Suppressor macrophage treated with lipopolysaccharide for 1 hour (primary cell): ENCODE measurements at places on chromosomes 6 and 20.
A peak's percentile ranks its signal among the peaks of the same experiment; 100 is the strongest.

- no peak for DNase-seq
Observed at GRCh38 chr20:50009521-50010454, 27.0 kb downstream of the SNAI1 start.

- no peak for DNase-seq
Observed at GRCh38 chr6:163420289-163420614, 5.7 kb downstream of the QKI start.

DNA sequence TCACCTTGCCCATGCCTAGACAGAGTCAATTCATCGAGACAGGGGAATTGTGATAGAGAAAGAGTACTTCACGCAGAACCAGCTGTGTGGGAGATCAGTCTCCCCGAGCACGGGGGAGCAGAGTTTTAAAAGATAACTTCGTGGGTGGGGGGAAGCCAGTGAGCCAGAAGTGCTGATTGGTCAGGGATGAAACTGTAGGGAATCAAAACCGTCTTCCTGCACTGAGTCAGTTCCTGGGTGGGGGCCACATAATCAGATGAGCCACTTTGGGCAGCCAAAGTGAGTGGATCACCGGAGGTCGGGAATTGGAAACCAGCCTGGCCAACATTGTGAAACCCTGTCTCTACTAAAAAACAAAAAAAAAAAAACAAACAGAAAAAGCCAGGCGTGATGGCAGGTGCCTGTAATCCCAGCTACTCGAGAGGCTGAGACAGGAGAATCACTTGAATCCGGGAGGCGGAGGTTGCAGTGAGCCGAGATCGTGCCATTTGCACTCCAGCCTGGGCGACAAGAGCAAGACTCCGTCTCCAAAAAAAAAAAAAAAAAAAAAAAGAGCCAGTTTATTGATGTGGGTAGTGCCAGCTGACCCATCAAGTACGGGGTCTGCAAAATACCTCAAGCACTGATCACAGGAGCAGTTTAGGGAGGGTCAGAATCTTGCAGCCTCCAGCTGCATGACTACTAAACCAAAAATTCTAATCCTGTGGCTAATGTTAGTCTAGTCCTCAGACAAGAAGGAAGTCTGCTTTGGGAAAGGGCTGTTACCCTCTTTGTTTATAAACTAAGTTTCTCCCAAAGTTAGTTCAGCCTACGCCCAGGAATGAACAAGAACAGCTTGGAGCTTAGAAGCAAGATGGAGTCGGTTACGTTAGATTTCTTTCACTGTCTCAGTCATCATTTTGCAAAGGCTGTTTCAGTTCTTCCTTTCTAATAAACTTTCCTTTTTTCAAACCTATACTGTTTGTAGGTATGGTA is 3.9 kb upstream of the TRIM39 start:
- peak; percentile 43 for DNase-seq

DNA sequence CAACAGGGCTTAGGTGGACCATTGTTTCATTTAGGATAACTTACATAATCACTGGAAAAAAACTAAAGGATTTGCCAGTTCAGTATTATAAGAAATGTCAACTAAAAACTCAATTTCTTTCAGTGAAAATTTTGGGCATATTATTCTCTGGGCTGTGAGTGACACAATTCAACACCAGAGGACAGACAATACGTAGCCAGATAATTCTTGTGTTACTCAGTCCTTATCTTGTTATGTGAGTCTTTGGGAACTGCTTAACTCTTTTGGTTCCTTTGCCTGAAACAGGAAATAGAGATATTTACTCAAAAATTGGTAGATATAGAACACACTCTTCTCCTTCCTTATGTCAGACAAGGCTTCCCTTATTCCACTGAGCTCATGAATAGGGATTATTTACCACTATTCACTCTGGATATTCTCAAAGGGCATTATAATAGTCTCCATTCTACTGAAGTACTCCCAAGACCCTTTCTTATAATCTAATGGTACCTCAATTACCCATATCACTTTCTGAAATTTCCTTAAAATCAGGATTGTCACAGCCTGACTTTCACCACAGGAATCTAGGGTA is 4.9 kb upstream of the BEND6 start:
- DNase-seq: no peak

DNA sequence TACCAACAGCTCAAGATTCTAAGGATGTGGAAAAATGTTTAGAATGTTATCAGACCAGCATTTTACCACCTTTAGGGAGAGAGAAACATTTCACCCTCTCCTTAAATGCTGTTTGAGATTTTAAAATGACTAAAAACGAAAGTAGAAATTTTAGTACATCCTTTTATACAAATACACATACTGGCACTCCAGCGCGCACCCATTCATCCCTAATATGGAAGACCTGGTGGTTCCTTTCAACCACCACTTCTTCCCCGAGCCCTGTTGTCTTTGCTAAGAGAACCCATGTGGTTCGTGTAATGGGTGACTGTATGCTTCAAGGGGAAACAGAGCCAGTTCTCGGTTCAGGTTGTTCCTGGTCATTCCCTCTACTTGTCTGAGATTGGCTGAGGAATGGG is 21.3 kb downstream of the SPATA2 start:
- DNase-seq: no peak

DNA sequence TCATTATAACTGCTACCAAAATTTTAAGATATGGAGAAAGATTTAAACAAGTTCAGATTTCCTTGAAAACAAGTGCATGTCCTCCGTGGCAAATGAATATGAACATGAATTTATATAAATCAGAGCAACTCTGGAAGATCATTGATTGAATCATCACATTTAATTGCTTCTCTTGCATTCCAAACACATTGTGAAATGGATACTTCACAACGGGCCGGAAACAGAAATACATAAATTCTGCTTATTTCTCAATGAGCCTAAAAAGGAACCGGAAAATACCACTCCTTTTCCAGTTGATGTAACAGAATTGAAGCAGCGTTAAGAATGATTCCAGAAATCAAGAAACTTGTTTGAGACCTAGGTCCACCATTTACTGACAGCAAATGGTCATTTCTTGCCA is 134.6 kb upstream of the BTN3A2 start:
- peak; percentile 80 for DNase-seq

GRCh38 chr6:69584913-69585729 is 211.7 kb downstream of the LMBRD1 start:
- DNase-seq: peak; percentile 4

GRCh38 chr20:48634641-48635040 is 193.2 kb downstream of the PREX1 start:
- no peak for DNase-seq

GRCh38 chr6:105374010-105374420 is 28.9 kb downstream of the PREP start:
- DNase-seq: no peak

DNA sequence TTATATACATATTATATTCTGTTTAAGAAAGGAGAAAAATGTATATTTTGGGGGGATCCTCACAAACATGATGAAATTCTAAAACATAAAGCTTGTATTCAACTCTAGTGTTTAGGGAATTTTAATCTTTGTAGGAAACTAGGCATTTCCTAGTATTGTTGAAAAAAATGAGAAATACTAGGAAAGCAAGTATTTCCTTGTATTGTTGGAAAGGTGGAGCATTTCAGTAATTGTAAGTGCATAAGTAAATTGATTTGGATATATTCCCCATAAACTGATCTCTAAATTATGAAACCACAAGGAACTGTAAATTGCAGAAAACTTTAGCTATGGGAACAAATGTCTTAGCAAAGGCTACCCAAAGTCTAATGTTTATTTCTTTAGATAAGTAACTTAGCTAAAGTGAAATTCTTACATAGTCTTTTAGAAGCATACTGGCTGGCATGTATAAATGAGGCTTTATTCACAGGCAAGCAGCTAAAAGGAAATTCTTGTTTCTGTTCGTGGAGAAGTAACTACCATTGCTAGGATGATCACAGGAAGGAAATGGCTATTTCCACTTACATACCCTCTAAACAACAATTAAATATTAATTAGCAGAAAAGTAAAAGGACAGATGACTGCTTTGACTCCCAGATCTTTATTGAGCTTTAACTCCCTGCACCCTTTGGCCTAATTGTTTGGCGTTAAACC is 19.9 kb upstream of the NRN1 start:
- no peak for DNase-seq

- no peak for DNase-seq
Observed at GRCh38 chr6:156949376-156949775, 172.2 kb downstream of the ARID1B start.

DNA sequence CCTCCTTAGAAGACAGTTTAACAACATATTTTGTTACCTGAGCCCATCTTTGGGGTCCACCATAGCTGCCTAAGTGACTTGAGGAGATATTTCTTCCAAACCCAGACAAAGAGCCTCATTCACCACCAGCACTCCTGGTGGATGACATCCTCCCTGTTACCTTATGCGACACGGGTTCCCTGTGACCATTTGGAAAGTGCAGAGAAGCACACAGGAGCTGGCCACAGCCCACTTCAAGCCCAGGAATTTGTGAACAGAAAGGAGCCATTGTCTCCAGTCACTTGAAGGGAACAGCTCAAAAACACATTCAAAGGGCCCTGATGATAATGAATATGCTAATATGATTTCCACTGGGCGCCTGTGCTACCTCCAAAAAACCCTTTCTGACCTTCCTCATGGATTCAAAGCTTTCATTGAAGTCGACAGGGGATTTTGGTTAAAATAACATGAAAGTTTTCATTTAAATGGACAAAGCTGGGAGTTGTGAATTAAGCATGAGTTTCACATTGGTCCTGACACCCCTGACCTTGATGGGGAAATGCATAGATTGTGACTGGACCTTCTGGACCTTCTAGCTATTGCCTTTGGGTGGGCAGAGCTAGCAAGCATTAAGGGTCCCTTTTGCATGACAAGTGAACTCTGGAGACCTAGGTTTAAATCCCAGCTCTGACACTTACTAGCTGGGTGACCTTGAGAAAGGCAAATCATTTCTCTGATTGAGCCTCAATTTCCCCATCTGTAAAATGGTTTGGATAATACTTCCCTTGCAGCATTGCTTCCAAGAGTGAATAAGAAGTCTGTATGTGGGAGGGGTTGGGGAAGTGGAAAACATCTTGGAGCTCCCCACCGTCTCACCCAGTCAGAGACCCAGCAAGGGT is 83.3 kb upstream of the SIRPA start:
- no peak for DNase-seq

DNA sequence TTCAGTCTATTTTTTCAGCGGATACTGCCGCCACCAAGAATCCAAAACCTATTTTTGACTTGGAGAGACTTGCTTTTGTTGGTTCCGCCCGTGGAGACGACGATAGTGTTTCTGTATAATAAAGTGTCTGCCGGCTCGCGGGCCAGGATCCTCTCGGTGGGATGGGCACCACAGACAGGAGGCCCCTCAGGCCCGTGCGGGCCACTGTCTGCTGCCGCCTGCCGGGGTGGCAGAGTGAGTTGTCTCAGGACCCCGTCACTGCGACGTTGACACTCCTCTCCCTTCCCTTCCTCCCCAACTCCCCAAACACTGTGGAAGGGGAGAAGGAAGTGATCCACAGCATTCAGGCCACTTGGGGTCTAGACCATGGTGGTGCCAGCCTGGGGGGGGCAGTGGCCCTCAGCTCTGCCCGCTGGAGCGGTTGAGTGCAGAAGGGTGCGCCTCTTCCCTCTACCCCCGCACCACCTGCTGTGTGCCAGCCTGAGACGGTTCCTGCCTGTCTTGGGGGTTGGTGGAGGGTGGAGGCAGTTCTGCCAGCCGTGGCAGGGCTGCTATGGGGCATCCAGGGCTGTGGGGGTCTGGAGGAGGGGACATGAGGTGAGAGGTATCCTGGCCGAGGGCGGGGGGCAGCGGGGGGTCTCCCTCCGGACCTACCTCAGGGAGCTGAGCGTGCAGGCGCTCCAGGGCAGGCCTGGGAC is 17.5 kb downstream of the RBM38 start:
- DNase-seq: no peak

DNA sequence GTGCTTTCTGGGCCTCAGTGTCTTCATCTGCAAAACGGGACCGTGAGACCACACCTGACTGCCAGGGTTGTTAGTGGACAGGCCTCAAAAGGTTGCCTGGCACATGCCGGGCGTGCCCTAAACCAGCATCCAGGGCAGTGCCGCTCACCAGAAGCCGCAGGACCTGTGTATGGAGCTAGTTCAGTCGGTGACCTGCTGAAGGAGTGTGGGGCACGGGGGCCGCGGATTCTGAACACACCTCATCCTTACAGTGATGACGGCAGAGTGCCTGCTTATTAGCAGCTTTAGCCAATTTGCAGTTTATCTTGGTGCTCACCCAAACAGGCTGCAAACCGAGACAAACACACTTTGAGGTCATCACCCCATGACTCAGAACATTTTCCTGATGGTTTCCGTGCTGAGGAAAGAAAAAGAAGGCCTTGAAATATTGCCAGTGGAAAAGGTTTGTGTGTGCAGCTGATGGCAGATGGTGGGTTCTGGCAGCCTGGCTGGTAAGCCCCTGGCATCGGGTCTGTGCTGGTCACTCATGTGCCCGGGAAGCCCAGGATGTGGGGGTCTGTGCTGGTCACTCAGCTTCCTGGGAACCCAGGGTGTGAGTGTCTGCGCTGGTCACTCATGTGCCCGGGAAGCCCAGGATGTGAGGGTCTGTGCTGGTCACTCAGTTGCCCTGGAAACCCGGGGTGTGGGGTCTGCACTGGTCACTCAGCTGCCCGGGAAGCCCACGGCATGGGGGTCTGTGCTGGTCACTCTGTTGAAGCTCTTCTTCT is 153.8 kb downstream of the ERMARD start:
- peak; percentile 9 for DNase-seq

DNA sequence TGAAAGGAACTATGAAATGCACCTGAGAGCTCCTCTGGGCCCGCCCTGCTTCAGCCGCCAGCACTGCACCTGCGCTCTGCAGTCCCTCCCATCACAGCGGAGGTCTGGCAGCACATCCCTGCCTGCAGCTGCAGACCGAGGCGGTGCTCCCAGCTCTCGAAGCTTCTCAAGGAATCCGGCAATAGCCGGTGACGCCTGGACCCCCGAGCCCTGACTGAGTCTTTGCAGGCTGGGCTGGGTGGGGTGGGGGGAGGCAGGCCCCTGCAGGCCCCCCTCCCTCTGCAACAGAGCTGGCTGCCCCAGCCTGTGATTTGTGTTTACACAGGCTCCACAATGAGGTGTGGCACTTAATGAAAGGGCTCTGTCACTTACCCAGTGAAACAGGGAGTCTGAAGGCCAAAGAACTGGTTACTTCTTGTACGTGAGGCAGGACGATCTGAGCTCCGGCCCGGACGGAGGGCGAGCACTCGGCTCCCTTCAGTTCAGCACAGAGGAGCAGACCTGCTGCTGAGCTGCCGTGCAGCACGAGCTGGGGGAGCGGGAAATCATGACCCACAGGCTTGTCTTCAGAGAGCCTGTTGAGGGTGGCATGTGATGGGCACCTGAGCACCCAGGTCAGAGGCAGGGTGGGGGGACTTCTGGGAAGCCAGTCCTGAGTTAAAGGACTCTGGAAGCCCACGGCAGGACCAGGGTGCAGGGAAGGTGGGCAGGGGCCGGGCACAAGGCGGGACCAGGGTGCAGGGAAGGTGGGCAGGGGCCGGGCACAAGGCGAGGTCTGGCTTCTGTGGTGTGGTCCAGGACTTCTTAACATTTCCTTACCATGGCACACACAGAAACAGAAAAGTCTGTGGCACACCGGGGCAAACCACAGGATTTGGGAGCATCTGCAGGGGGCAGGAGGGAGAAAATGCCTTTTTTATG is 192.3 kb upstream of the THBS2 start:
- no peak for DNase-seq

GRCh38 chr6:145036236-145036635 is 699.1 kb downstream of the EPM2A start:
- DNase-seq: no peak
